ENCODE measurements at places on chromosomes 7 and 10.

- DNase-seq: no peak
These were observed 27.5 kb downstream of the XPNPEP1 start for GRCh38 chr10:109895848-109896247.

GRCh38 chr10:59801171-59801570 is 47.9 kb upstream of the MRLN start:
- DNase-seq: no peak

DNA sequence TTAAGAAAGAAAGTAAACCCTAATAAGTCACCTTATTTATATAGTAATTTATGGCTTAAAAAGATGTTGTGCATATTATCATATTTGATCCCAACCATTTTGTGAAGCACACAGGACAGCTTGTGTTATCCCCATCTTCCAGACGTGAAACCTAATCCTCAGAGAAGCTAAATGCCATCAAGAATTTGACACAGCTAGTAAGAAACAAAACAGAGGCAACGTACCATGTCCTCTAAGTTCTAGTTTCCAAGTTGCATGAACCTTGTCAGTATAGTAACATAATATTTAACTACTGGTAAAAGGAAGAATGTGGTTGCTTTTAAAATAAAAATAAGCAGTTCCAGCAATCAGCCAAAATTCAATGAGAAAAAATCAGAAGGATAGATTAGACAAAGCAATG is 41.5 kb downstream of the PTN start:
- DNase-seq: no peak

DNA sequence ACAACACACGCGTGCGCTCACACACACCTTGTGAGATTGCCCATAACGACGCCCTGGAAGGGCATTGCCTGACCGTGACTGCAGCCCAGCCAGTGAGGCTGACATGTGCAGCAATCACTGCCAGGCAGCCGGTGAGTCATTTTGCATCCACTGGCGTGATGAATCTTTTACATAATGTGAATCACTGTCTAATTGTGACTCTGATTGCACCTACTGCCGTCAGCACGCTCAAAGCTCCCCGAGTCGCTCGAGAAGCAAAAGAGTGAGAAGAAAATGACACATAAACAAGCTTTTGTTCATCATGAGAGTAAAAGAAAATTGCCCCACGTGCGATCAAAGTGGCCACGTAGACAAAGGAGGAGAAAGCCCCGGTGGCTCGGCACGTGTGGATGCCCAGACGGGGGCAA is 117.4 kb upstream of the PFKP start:
- peak; percentile 65 for DNase-seq

DNA sequence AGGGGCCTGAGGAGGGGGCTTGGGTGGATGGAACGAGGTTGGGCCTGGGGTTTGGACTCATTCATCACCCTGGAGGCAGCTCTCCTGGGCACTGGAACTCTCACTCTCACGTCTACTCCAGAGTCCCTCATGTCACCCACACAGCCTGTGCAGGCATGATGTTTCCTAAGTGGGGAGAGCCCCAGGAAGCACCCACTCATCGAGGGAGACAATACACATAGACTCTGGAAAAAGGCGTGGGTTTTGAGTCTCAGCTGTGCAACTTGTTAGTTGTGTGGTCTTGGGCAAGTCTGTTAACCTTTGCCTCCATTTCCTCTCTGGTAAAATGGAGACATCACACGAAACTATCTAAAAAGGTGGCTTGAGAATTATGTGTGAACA is 25.9 kb upstream of the RBM20 start:
- DNase-seq: no peak

GRCh38 chr10:5628451-5629302 is 37.7 kb downstream of the ASB13 start:
- peak; percentile 64 for DNase-seq

DNA sequence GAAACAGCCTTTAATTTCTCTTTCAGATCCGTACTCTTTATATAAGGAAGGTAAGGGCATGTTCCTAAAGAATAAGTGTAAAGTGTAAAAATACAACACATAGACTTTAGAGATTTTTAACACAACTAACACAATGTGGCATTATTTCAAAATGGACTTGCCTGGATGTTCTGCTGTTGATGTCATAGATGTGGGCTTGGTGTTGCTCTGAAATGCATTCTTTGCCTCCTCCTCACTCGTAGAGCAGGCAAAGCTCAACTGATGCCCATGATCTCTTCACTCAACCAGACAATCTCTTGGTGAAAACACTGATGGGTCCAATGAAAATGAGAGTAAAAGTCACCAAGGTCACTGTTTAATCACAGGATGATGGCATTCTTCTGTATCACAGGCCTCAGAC is 174.2 kb upstream of the TCERG1L start:
- no peak for DNase-seq

DNA sequence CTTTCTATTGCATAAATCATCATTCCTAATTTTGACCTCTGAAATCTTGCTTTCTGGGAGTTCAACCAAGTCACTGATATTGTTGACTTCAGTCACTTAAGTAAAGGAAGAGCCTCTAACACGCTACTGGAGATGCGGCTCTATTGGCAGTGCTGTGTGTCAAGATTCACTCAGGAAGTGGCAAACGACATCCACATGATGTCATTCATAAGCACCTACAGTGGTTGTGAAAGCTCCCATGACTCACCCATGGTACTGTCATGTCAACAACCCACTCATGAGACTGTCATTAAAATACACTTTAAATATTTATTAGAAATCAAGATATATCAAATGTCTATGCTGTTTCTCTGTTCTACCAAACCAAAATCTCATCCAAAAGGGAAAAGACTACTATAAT is 52.5 kb upstream of the LHFPL3 start:
- no peak for DNase-seq

DNA sequence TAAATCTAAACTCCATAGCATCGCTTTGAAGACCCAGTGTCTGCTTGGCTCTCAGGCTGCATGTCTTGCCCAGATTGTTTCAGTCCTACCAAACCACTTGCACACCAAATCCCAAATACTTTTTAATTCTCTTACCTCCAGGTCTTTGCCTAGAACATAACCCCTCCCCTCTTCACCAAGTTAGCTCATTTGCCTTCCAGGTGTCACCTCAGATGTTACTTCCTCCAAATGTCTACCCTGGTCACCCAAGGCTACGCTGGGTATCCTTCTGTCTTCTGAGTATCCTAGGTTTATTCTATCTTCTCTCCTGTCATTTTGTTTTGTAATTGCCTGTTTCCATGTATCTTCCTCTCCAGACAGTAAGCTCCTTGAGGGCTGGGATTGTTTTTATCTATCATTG is 11.1 kb downstream of the SLC25A28 start:
- DNase-seq: no peak

- no peak for DNase-seq
These were observed 10.2 kb downstream of the MLXIPL start for GRCh38 chr7:73613954-73614735.

DNA sequence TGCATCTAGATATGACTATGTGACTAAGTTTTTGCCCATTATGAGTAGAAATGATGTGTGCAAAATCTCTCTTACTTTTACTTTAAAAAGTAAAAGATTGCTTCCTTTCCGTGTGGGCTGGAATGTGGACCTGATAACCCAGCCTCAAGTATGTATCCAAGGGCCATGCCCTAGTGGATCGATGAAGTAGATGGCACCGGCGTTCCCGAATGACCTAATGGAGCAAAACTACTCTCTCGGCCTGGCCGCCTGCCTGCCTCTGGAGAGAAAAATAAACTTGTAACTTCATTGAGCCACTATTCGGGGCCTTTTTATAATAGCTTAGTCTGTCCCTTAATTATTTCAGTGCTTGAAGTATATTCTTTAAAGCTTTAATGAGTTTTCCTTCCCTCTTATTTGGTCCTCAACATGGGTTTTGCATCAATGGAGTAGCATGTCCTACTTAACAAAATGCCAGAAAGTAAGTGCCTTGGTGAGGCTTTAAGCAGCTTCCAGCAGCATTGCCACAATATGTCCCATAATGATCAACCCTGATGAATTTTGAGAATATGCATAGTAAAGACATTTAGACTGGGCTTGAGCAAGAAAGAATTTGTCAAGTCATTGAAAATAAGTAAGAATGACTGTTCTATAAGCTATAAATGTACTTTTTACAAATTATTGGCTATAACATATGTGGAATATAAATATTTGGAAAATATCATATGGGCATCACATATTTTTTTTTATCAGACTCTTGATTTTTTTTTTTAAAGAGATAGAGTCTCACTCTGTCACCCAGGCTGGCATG is 61.4 kb downstream of the PLXDC2 start:
- no peak for DNase-seq

DNA sequence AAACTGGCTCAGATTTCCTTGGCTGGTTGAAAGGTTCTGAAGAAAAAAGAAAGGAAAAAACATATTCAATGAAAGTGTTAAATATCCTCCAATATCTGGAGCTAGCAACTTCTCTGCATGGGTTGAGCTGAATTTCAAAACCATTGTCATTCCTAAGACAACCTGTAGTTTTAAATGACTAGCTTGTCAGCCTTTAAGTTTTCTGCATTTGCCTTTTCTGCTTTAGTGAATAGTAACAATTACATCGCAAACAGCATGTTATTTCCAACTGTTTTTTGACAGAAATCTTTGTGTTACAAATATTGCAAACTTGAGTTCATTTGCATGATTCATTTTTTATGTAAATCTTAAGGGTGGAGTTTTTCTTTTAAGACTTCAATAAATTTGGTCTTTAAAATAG is 852.3 kb upstream of the CELF2 start:
- no peak for DNase-seq

DNA sequence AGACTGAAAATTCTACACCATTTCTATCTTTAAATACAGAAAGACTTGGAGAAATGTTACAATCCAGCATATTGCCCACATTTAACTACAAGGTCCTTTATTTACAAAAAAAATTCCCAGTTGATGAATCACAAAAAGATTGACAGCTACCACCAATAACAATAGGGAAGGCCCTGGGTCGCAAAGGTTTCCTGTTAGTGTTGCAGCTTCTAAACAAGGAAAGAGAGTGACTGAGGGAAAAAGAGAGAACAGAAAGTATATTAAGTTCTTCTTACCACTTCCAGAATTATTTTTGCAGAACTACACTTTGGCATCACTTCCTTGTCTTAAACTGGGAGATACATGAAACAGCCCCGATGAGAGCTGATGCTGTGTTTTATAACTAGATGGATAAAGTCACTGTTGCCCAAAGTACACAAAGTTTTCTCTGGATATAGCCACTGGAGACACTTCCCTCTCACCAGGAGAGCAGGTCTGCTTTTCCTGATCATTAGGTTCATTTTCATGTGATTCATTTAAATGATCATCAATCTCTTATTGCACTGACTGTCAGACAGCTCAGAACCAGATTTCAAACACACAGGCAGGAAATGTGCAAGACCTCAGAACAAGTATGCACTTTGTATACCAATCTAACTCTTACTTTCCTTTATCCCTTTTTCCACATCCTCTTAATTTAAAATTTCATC is 57.0 kb downstream of the SHTN1 start:
- peak; percentile 71 for DNase-seq

- DNase-seq: no peak
These were observed 14.6 kb upstream of the DRGX start for GRCh38 chr10:49410365-49411074.

GRCh38 chr7:127776776-127777386 is 124.9 kb downstream of the SND1 start:
- peak; percentile 94 for DNase-seq

GRCh38 chr7:141557360-141557759 is 6.2 kb downstream of the AGK start:
- DNase-seq: no peak

DNA sequence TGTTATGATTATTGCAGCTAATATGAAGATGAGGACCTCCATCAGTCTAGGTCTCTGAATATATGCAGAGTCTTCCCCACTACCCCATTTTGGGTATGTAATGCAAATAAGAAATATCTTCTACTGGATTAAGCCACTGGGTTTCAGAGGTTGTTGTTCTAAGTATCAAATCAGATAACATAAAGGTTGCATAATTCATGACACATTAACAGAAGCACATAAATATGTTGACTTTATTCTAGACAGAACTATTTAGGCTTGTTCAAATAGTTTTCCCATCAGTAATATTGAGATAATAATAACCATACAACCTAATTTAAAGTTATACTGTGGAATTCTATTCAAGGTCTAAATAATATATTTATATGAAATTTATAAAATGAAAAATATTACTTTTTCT is 157.1 kb downstream of the ETV1 start:
- DNase-seq: no peak

- DNase-seq: no peak
These were observed 7.1 kb downstream of the CPED1 start for GRCh38 chr7:120995654-120996053.

DNA sequence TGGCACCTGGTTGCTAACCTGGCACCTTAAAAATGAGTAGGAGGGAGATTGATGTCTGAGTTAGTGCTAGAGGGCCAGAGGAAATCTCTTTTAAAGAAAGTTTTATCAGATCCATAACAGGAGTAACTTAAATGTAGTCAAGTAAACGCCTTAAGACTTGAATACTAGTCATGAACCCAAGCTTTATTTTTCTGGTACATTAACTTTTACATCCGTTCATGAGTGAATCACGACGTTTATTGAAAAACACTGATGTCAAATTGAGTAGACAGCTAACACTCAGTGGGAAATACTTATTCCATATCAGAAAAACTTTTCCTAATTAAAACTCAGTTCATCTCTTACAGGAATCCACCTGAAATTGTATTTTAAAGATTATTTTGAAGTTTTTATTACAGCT is 6.9 kb upstream of the LAMB1 start:
- DNase-seq: no peak

GRCh38 chr10:13376746-13377145 is 28.7 kb upstream of the SEPHS1 start:
- no peak for DNase-seq

- DNase-seq: no peak
These were observed 109.8 kb upstream of the ELMO1 start for GRCh38 chr7:37558320-37559096.
